Muscle of back (tissue), 13 donors: ENCODE measurements at places on chromosomes 3 and 15. TPM values are rescaled to one million over a fixed set of nuclear protein-coding genes. Genes with fewer than 3 reads are reported as not detected.

Gene COL6A5
- polyA plus RNA-seq: not detected

Gene AGTR1
- 37.6 TPM for polyA plus RNA-seq

Gene POLR2H
- polyA plus RNA-seq: 42.0 TPM

Gene CHRM5
- polyA plus RNA-seq: 0.03 TPM

Gene HCN4
- not detected for polyA plus RNA-seq

Gene BCHE
- 59.4 TPM for polyA plus RNA-seq

Gene NAALADL2
- polyA plus RNA-seq: 8.7 TPM

Gene PLCB2
- polyA plus RNA-seq: 13.6 TPM

Gene KLHL40
- 128 TPM for polyA plus RNA-seq

Gene ZPLD1
- polyA plus RNA-seq: not detected

Gene IL5RA
- polyA plus RNA-seq: 0.37 TPM

Gene GPR27
- polyA plus RNA-seq: 2.7 TPM

Gene PLA2G4D
- polyA plus RNA-seq: 0.20 TPM

Gene VGLL3
- polyA plus RNA-seq: 28.2 TPM

Gene PLCH1
- 0.23 TPM for polyA plus RNA-seq

Gene GRIP2
- polyA plus RNA-seq: 20.4 TPM

Gene GADL1
- polyA plus RNA-seq: 29.8 TPM

Gene CCDC12
- polyA plus RNA-seq: 43.8 TPM

Gene EOMES
- polyA plus RNA-seq: 0.56 TPM

Gene ATR
- polyA plus RNA-seq: 11.4 TPM

Gene THOC7
- polyA plus RNA-seq: 62.1 TPM

Gene GOLGA8T
- not detected for polyA plus RNA-seq

Gene ROPN1
- polyA plus RNA-seq: not detected

Gene KIF7
- polyA plus RNA-seq: 4.8 TPM

Gene PEX5L
- 0.13 TPM for polyA plus RNA-seq

Gene CX3CR1
- polyA plus RNA-seq: 4.3 TPM

Gene FETUB
- polyA plus RNA-seq: 0.08 TPM

Gene ALDH1A2
- polyA plus RNA-seq: 16.1 TPM

Gene TTLL13
- not detected for polyA plus RNA-seq

Gene ITGA11
- 2.2 TPM for polyA plus RNA-seq

Gene EDC3
- 35.1 TPM for polyA plus RNA-seq

Gene KBTBD8
- polyA plus RNA-seq: 2.9 TPM

Gene HYKK
- 2.0 TPM for polyA plus RNA-seq

Gene IL12A
- polyA plus RNA-seq: 0.76 TPM

Gene RAF1
- polyA plus RNA-seq: 110 TPM

Gene TGM5
- 0.12 TPM for polyA plus RNA-seq

Gene TRA2B
- polyA plus RNA-seq: 151 TPM

Gene GOLGA8S
- polyA plus RNA-seq: 0.97 TPM

Gene NR1I2
- 0.12 TPM for polyA plus RNA-seq

Gene DENND6A
- polyA plus RNA-seq: 17.1 TPM

Gene EPHA3
- polyA plus RNA-seq: 12.8 TPM

Gene RHCG
- not detected for polyA plus RNA-seq

Gene SPINK8
- not detected for polyA plus RNA-seq

Gene MST1R
- 1.5 TPM for polyA plus RNA-seq
